NB4 (cell line): ENCODE measurements at places on chromosomes 2 and 18.

DNA sequence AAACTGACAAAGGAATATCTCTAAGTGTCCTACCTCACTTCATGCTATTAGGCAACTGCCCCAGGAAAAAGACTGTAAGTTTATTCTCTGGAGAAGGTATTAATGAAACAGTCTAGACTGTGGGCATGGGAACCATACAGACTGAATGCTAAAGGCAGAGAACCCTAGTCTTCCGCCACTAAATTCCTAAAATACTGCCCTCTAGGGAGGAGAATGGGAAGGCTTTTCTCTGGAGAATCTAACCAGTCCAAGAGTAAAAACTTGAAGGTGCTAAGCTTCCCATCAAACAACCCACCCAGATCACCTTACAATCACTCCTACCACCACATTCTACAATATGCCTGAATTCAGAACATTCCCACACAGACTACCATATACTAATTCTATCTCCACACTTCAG, 3.4 kb downstream of the SRBD1 start:
- peak; percentile 37 for DNase-seq

DNA sequence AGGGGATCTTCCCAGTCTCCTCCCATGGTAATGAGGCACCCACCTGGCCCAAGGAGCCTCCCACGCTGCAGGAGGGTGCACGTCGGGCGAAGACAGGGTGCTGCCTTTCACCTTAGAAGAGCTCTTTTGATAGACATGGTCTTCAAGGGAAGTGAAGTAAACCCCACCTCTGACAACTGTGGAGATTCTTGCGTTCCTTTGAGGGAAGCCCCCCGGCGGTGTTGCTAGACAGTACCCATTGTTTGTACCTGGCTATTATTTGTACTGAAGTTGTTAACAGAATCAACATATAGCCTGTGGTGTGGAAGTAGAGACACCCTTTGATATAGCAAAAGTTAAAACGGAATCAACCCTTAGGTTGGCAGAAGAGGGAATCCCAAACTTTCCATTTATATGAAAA, 648.0 kb downstream of the GALR1 start:
- no peak for DNase-seq

- no peak for DNase-seq
Measured at GRCh38 chr18:1998121-1998520, 573.2 kb downstream of the METTL4 start.

- no peak for DNase-seq
Measured at GRCh38 chr2:191854382-191855372, 7.8 kb upstream of the CAVIN2 start.

GRCh38 chr2:129071531-129071930, 752.9 kb upstream of the HS6ST1 start:
- DNase-seq = no peak

DNA sequence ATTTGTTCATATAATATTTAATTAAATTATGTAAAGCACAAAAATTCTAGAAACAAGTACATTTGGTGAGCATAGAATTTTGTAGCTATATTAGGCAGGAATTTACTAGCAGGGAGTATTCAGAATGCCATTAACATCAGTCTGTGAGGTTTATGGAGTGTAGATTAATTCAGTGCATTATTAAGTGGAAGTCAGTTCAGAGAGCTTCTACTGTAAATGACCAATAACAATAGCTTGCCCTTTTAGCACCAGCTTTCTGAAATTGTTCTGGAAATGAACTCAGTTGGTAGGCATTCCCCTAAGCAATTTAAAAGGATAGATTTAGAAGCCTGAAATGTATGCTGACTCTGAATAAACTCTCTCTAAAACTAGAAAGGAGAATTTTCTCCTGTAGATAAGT, 208.2 kb upstream of the CNTNAP5 start:
- DNase-seq = no peak

DNA sequence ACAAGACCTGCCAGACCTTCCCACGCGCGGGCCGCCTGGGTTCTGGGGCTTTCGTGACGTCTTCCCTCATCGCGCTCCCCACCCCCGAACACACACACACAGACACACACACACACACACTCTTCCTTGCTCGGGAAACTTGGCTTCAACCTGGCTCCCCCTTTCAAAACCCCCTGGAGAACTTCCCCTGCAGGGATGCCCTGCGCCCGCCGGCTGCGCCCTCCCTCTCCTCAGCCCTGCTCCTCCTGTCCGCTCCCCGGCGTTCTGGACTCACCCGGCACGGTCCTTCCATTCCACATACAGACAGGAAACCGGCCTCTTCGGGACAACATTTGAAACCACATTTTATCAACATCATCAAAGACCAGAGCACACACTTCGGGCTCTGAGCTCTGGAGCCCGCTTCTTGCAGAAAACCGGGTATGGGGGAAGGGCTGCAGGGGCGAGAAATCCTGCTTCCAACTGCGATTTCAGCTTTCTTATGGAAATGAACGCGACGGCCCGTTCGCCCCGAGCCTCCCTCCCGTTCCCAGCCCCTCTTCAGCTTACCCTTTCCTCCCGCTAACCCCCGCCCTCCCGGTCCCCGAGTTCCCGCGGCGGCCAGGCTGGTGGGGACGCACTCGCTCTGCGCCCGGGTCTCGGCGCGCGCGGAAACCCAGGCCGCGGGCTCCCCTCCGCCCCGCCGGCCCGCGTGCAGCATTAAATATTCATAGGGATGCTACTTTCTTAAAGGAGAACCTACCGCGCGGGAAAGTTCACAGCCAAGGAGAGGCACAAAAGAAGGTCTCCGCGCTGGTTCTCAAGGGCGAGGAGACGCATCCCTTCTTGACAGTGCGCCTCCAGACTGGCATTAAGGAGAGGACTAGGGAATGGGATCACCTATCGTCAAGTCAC, 18.3 kb downstream of the POU3F3 start:
- no peak for DNase-seq

- DNase-seq = no peak
Measured at GRCh38 chr2:101111262-101111838, 39.8 kb downstream of the TBC1D8 start.
